ENCODE measurements at places on chromosomes 11 and 22. TPM values are rescaled to one million over a fixed set of nuclear protein-coding genes. Genes with fewer than 3 reads are reported as not detected.

The RASD2 gene
- total RNA-seq: 5.4 TPM

The CARD16 gene
- total RNA-seq: not detected

The OR51E2 gene
- not detected for total RNA-seq

DNA sequence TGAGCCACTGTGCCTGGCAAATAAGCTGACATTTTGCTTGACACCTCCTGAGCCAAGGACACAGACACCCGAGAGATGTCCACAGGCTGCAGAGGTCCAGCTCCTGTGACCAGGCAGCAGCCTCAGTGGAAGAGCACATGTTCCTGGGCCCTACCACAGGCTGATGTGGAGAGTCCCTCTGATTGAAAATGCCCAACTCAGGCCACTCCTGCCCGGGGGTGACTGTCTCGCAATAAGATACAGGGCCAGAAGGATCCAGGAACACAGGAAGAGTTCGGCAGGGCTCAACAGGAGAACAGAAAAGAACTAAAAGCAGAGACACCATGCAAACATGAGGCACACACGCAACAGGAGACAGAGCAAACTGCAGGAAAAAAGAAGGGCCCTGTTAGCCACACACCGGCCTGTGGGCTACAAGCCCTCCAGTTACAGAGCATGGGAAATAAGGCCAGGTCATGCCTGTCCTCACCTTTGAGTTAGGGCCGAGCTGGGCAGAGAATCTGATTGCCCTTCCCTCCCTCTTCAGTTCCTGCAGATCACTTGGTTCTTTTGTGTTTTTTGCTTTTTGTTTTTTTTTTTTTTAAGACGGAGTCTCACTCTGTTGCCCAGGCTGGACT lies 28.3 kb upstream of the MALAT1 start:
- DNase-seq: peak; percentile 70
